ENCODE measurements at places on chromosomes 13 and 19.

- no peak for DNase-seq
Measured at GRCh38 chr13:97327506-97328221, 105.5 kb downstream of the MBNL2 start.

DNA sequence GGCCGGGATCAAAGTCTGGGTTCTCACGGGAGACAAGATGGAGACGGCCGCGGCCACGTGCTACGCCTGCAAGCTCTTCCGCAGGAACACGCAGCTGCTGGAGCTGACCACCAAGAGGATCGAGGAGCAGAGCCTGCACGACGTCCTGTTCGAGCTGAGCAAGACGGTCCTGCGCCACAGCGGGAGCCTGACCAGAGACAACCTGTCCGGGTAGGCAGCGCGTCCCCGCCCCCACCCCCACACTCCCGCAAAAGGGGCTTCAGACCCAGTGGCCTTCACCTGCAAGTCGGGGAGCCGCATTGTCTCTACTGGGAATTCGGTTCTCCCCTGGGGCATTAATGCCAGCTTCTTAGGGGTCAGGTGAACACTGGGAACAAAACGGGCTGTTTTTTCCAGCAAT lies 114.7 kb upstream of the MCF2L start:
- DNase-seq = no peak

DNA sequence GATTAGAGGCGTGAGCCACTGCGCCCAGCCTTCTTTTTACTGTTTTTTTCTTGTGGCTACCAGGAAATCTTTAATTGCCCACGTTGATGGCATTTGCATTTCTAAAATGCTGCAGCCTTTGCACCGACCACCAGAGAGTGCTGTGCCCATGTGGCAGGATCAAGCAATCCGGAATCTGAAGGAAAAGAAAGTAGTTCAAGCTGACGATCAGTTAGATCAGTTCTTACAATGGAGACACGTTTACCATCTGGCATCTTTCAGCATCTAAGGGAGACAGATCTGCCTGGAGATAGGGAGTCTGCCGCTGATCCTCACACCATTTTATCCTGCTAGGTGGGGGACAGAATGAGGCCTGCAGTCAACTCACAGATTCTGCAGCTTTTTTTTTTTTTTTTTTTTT lies 19.9 kb downstream of the TINCR start:
- no peak for DNase-seq

DNA sequence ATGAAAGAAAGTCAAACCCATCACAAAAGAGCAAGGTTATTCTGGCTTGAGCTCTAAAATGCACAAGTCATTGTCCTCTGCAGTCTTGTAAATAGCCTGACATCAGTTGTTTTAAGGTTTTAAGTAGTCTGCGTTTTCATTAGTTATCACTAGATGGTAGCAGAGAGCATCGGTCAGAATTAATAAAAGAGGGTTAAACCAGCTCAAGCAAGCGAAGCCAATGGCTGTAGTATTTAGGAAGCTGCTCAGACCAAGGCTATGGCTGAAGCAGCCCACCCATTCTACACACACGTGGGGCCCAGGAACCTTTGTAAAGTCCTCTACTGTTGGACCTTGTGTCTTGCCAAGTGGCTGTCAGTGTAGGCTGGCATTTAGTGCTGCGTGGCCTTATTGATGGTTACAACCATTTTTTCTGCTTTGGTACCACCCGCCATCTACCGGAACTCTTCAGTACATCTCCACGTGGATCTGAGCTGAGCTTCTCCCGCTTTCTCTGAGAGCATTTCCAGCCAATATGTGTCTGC lies 13.3 kb upstream of the ZNF57 start:
- DNase-seq = peak; percentile 48

DNA sequence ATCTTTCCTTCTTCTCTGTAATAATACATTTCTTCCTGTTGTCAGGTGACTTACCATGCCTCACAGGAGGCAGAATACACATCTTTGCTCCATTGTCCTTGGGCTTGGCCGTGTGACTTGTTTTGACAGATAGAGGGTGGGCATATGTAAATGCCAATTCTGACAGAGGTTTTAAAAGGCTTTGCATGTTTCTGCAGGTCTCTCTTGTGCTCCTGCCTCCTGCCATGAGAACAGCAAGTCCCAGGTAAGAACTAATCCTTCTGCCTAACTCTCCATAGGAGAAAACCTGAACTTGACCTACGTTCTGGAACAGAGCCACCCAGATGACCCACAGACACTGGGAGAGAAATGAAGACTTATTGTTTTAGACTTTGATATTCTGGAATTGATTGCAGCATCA lies 88.7 kb upstream of the TNFSF11 start:
- DNase-seq = no peak

GRCh38 chr19:41029524-41030432 lies 38.7 kb downstream of the CYP2B6 start:
- DNase-seq = no peak

DNA sequence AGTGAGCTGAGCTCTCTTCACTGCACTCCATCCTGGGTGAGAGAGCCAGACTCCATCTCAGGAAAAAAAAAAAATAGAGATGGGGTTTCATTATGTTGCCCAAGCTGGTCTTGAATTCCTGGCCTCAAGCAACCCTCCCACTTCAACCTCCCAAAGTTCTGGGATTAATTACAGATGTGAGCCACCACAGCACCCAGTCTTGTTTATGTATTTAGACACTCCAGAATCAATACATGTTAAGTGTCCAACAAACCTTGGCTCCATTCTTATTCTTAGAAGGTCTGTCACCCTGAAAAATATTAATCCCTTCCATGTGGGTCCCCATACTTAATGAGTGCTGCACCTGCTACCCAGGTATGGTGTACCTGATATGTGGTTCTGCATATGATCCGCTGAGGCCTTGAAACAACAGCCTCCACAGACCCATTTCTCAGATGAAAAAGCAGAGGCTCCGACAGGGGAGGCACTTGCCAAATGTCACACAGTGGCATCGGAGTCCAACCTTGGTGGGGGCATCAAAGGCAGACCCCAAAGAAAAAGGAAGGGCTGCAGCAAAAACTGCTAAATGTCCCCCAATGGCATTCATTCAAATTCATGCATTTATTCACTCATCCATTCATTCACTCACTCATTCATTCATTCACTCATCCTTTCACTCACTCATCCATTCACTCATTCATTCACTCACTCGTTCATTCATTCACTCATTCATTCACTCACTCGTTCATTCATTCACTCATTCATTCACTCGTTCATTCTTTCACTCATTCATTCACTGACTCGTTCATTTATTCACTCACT lies 16.7 kb downstream of the TICAM1 start:
- no peak for DNase-seq

DNA sequence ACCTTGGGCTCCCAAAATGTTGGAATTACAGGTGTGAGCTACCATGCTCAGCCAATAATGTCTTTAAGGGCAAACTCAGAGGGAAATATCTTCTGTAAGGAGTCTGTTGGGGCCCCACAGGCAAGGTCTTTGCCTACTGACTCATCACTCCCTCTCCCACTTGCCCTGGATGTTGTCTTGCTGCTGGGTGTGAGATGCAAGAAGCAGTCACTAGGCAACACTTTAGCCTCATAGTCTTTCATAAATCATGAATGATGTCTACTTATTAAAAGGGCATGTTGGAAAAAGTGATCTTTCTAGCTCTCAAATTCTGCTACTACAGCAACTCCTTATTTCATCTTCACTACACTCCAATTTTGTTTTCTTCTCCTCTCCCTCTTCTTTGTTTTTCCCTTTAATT lies 34.6 kb upstream of the SLC10A2 start:
- DNase-seq = no peak

- DNase-seq = no peak
Measured at GRCh38 chr13:36512771-36513170, 80.5 kb downstream of the CCNA1 start.

DNA sequence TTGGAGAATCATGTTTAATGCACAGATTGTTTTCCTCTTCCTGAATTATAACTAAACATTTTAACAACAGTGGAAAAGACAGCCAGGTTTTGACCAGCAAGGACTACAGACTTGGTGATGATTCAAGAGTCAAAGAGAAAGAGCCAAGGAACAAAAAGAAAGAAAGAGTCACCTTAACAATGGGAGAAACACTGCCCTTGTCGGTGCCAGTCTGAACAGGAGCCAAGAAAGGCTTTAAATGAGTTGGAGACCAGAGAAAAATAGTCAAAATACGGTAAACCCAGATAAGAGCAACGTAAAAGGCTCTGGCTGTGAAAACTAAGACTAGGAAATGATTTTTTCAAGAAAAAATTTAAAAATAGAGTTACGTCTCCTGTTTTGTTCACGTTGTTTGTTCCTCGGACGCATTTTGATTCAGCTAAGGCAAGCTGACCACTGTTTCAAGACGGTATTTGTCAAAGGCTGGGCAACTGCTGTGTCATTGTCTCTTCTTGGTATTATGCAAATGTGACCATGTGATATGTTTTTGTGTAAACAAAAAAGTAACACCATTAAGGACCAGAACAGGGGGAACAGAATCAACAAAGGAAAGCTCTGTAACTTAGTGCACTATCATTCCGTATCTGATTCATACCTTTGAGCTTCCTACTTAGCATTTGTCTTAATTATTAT lies 634.5 kb downstream of the LIG4 start:
- no peak for DNase-seq

- DNase-seq = no peak
Measured at GRCh38 chr13:49346460-49346859, 97.4 kb downstream of the CAB39L start.

DNA sequence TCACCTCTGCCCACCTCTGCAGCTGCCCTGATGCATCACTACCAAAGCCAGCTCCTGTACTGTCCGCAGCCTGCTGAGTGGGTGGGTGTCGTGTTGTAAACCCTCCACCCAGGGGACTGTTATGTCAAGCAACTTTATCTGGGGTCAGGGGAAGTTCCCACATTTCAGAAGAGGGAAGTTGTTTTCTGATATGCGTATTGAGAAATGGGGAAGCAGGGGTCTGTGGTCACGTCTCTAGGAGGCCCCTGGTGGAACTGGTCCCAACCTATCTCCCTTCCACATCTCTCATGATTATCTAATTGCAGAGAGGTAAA lies 31.2 kb downstream of the CLEC17A start:
- peak; percentile 46 for DNase-seq

- no peak for DNase-seq
Measured at GRCh38 chr19:46602392-46603194, 1.5 kb downstream of the CALM3 start.

DNA sequence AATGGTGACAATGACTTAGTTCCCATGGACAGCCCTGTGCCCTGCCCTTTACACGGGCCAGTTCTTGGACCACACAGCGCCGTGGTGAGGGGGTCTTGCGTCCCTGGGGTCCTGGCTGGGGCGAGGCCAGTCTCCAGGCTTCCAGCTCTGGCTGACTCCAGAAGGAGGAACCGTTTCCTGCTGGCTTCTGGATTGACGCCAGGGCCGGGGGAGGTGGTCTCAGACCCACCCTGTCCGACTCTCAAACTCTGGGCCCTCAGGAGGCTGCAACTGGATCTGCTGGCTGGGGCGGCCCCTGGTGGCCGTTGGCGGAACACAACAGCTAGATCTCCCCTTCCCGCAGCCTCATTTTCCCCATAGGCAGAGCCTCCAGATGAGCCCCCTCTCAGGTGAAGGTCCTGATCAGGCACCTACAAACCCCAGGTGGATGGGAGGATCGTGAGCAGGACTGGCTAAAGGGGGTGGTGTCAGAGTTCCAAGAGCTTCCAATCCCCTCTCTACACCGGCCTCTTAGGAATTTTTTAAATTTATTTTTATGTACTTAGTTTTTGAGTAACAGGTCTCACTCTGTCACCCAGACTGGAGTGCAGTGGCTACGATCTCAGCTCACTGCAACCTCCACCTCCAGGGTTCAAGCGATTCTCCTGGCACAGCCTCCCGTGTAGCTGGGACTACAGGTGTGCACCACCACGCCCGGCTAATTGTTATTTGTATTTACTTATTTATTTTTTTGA lies 8.0 kb downstream of the CCDC194 start:
- peak; percentile 19 for DNase-seq

GRCh38 chr19:15136234-15136954 lies 29.2 kb downstream of the SYDE1 start:
- no peak for DNase-seq

DNA sequence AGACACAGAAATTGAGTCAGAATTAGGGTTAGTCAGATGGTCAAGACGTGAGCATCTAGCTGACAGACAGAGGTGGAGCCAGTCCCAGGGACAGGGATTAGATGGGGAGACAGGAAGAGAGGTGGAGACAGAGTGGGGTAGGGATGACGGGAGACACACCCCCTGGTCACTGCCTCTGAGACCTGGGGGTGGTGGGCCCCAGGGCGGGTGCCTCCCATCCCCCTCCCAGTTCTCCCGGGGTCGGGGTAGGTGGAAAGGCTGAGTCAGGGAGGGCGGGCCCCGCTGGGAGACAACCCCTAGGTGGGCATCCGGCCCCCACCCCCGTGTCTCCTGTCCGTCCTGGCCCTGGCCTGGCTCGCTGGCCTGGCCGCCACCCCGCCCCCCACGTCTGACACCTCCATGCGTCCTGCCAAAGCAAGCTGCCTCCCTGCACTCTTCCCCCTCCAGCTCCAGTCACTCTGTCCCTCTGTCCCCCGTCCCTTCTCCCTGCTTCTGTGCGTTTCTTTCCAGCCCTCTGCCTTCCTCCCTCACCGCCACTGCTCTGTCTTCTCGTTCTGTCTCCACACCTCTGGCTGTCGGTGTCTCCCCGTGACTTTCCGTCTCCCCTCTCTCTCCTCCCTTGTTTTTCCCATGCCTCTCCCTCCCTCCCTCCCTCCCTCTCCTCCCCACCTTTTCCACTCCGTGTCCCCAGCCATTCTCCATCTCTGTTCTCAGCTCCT lies 15.1 kb downstream of the CCDC97 start:
- DNase-seq = no peak

DNA sequence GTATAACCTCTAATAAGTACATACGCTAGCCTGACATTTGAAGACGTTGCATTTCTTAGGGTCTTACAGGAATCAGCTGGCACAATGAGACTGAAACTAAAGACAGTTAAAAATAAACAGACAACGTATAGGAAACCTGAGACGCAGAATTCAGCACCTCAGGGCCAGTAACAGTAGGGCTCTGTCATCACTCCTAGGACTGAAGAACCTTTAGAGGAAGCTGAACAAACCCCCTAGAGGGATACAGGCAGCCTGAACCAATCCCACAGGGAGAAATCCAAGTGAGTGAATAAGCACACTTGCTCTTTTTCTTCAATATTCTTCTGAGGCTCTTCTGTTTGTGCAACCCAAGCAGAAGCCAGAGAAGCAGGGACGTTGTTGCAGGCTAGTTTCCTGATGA lies 53.9 kb upstream of the KLHL1 start:
- DNase-seq = no peak

GRCh38 chr13:99133230-99133629 lies 67.4 kb upstream of the UBAC2 start:
- DNase-seq = no peak

- DNase-seq = no peak
Measured at GRCh38 chr13:29513002-29513980, 82.2 kb downstream of the SLC7A1 start.

GRCh38 chr19:29614046-29614445 lies 8.0 kb downstream of the POP4 start:
- DNase-seq = no peak

DNA sequence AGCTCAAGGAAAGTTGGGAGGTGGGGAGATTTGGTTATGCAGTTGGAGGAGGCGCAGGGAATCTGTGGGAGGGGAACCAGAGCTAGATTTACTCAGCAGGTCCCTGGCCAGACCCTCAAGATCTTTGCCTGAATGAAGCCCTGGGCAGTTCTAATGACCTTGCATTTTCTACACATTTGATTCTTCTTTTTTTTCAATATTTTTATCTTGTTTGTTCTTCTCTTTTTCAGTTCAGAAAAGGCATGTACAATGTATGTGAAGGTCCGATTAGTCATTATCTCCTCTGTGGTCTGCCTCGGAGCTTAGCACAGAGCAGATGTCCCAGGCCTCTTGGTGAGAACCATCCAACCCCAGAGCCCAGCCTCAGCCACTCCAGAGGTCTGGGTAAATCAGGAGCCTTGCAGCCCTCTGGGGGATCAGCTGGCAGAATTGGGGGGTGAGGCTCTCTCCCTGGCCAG lies 24.2 kb downstream of the SERP2 start:
- peak; percentile 27 for DNase-seq

Measured in bone marrow (tissue), 2 donors.